Endodermal cell (in vitro differentiated cells): ENCODE measurements at places on chromosomes 3 and 15.

- no peak for DNase-seq
Measured at GRCh38 chr3:65717676-65718346, 320.9 kb downstream of the MAGI1 start.

DNA sequence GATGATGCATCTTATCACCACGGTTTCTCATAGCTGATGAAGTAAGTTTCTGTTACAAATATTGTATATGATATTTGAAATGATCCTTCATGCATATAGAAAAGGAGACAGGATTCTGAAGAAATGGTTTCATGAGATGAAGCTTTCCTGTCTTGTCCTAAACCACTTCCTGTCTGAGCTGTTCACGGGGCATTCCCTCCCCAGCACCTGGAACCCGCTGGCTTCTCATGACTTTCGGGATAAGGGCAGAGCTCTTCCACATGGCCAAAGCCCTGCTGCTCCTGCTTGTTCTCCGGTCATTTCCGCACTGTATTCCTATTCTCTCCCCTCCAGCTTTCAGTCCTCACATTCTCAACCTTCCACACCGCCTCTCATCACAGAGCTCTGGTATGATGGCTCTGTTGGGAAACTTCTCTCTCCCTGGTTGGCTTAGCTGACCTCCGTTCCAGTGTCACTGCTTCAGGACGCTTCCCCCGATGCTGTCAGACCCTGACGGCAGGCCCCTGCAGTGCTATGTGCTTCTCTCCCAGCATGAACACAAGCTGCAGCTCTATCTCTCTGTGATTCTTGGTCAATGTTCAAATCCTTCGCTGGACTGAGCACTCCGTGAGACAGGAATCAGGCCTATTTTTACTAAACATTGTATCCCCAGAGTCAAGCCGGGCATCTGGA lies 86.9 kb upstream of the HERC1 start:
- no peak for DNase-seq

GRCh38 chr3:66797889-66798560 lies 200.1 kb upstream of the KBTBD8 start:
- peak; percentile 82 for DNase-seq

DNA sequence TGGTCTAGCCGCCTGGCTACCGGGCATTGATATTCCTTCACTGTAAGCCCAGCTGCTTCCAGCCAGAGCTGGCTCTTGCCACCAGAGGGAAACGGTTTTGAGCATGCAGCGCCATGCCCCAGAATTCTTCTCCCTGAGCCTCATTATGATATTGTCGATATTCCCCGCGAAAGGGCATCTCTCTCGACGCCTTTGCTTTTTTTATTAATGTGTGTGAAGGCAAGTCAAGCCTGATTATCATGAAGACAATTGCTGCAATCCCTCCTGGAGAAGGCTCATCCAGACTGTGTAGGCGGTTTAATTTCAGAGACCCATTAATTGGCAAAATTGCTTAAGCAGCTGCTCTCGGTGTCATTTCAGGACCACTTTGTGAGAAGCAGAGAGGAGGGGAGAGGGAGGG lies 321.2 kb upstream of the TLE3 start:
- DNase-seq = no peak

DNA sequence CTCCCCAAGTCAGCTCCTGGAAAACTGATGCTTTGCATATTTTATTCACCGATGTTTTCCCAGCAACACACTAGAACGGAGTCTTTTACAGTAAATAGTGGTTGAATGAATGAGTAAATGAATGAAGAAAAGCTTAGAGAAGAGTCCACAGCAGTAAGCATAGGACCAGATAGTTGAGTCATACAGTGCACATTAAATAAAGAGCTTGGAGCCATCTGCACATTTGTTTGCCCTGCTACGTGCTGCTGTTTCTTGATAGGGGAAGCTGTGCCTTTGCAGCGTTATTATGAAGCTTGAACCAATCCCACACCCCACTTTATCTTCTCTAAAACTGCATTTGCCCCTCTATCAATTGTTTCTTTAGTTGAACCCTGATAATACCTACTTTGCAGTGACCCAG lies 1.2 kb downstream of the FAM98B start:
- DNase-seq = no peak

- no peak for DNase-seq
Measured at GRCh38 chr3:25604107-25604805, 60.5 kb downstream of the TOP2B start.

DNA sequence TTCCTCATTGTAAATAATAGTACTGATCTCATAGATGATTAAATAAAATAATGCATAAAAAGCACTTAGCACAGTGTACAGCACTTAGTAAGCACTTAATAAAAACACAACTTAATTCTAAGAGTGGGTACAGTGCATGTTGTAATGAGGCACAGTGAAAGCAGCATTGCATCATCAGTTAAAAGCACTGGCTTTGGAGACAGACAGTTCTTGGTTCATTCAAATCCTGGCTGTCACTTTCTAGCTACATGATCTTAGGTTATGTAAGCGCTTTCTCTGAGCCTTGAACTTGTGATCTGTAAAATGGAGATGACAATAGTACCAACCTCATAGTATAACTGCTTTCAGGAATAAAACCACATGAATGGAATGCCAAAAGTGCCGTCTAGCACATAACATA lies 151.5 kb downstream of the DPH6 start:
- no peak for DNase-seq
